ENCODE measurements at places on chromosomes 5 and 9.

DNA sequence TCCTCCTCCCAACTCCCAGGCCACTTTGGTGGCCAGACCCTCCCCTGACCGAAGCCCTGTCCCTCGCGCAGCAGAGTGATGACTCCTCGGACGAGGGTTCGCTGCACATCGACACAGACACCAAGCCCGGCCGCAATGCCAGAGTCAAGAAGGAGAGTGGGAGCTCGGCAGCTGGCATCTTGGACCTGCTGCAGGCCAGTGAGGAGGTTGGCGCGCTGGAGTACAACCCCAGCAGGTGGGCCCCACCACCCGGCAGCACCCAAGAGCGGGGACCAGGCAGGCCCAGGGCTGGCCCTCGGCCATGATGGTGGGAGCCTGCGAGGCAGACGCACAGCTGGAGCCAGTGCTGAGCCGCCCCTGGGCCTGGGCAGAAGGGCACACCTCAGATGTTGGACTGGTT, 90.6 kb downstream of the PHF2 start:
- peak; percentile 6 for DNase-seq

GRCh38 chr9:20418485-20418884, 203.8 kb downstream of the MLLT3 start:
- DNase-seq = no peak

DNA sequence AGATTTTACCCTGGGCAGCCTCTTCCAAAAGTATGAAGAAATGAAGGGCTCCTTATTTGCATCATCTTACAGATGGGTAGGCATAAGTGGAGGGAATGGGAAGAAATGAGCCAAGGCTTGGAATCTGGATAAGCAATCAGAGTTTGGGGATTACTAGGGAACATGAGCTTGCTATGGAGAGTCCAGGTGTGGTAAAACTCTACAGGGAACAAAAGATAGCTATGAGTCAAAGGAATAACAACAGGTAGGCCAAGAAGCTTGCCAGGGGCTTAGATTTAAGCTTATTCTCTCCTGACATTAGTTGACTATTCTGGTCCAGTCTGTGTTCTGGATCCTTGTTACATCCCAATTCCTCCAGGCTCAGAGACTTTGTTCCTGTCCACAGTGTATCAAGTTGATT, 16.4 kb downstream of the RFK start:
- no peak for DNase-seq

DNA sequence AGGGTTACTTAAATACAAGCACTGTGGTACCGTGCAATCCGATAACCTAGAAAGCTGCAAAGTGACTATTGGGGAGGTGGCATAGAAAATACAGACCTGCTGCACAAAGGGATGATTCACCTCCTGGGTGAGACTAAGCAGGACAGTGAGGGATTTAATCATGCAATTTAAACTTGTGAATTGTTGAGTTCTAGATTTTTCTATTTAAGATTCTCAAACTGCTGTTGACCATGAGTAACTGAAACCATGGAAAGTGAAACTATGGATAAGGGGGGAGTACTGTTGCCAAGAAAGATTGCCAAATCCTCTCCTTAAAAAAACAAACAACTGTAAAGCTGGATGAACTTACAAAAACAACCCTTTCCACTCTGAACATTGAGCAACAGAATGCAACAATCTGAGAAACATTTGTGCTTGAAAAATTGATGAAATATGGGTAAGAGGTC, 61.5 kb upstream of the NUDT12 start:
- no peak for DNase-seq

- no peak for DNase-seq
These were observed 459.9 kb upstream of the NMUR2 start for GRCh38 chr5:152864991-152865390.

- DNase-seq = no peak
These were observed 58.0 kb downstream of the RCL1 start for GRCh38 chr9:4850603-4851310.

DNA sequence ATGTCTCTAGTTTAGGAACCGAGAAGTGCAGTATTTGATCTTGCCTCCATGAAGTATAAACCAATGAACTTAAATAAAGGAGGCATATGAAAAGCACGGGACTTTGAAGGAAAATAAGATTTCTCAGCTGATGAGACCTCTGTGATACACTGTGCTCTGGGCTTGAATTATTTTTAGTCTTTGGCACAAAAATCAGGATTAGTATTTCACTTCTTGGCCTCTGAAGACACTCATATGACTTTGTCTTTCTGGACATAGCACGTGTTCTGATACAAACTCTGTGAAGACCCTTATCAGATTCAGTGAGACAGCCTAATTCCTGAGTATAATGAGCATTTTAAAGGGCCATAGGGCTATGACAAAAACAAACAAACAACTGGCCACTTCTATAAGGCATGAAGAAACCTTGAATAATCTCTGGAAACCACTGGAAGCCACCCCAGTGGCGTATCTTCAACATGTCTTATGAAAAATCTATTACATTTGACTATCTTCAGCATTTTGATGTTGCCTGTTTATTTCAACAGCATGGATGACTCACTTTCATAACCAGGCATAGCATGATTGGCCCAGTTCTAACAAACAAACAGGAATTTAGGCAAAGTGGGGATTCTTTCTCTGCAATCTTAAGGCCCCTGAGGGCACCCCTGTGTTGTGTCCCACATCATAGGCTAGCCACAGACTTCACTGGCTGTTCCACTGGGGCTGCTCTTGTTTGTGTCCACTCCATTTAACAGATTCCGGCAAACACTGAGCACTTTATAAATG, 90.3 kb upstream of the ZNF462 start:
- no peak for DNase-seq

- DNase-seq = peak; percentile 23
These were observed 74.4 kb upstream of the RUSC2 start for GRCh38 chr9:35415402-35416097.

DNA sequence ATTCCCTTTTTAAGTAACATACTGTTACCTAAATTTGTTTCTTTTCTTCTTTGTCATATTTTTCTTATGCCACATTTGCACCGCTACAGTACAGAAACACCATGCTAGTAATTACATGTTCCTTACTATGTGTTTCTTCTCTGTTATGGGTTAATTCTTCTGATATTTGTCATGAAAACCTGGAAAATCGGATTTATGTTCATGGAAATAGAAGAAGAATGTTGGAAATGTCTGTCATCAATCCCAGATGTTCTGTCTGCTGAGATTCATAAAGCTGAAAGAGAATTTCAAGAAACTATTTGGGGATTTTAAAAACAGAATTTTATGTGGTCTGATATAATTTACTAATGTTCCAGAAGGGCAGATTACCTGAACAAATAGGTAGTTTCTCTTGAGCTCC, 305.2 kb upstream of the NREP start:
- DNase-seq = no peak

Data from WTC11 (cell line).